Fibroblast of villous mesenchyme (primary cell): ENCODE measurements at places on chromosomes 2 and 18. TPM values are rescaled to one million over a fixed set of nuclear protein-coding genes. Genes with fewer than 3 reads are reported as not detected.
A peak's percentile ranks its signal among the peaks of the same experiment; 100 is the strongest.

Gene CYP27C1
- total RNA-seq: under 0.01 TPM in 2 replicates

DNA sequence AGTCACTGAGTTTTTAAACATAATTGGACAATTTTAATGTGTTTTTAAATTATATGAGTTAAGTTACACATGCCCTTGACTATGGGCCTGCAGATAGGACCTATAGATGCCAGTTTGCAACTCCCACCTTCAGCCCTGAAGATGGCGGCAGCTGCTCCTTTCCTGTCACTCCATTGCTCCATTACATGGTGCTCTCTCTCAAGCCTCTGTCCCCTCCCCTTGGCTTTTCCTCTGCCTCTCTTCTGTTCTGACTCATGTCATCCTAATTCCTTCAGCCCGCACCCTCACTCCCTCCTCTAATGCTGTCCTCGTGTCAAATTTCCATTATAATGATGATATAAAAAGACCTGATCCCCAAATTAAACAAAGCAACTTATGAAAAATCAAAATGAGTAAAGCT lies 133.7 kb upstream of the HNRNPA3 start:
- no peak for DNase-seq

DNA sequence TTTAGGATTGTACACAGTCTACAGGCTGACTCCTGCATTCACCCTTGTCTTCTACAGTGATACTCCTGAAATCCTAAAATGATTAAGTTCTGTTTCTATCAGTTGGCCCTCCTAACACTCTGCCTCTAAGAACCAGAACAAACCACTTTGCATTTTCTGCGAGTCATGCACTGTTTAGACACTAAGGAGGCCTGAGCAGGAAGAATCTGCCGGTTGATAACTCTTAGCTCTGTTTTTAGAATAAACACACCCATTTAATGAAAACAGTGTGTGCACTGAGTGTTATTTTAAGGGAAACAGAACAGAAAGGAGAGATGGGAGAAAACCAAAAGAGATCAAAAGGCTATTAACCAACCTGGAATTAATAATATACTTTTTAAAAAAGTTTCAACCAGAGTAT lies 22.9 kb upstream of the SSB start:
- DNase-seq: peak; percentile 30

DNA sequence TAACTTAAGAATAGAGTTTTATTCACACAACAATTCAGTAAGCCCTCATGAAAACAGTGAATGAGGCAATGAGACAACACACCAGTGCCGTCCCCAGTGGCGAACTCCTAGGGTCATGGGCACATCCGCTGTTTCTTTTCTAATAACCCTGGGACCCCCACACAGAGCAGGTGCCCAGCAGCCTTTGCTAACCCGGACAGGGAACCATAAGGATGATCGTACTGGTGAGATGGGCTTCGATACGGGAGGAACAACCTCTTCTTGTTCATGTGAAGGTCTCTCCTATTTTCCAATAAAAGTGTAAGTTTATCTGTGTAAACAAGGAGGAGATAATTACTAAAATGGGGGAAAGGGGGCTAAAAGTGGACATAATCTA lies 97.4 kb upstream of the MGAT4A start:
- DNase-seq: no peak

Gene SAP130
- 5.8 and 6.0 TPM in 2 replicates for total RNA-seq

DNA sequence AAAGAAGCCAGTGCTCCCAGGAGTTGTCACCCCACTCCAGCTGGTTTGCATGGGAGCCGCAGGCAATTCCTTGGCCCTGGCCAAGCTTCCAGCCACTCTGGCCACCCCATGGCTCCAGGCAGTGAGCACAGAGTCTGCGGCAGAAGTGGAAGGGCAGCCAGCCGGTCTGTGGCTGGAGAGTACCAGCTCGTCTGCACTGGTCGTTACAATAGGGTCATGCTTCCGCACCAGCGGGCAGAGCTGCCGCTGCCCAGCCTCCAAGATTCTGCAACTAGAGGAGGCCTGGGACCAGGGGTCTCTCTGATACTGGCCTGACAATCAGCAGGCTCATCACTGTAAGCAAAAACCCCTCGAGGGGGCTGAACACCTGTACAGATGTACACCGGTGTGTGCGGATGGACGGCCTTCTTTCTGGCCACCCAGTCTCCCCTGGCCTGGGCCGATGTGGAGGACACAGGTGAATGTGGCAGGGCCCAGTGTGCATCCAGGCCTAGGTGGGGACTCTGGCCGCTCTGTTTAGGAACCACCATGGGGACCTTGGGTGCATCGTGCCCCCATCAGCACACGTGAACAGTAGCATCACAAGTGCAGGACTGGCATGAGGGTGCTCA lies 51.9 kb upstream of the ODC1 start:
- no peak for DNase-seq

GRCh38 chr2:70646420-70646818 lies 92.8 kb upstream of the TGFA start:
- DNase-seq: no peak

DNA sequence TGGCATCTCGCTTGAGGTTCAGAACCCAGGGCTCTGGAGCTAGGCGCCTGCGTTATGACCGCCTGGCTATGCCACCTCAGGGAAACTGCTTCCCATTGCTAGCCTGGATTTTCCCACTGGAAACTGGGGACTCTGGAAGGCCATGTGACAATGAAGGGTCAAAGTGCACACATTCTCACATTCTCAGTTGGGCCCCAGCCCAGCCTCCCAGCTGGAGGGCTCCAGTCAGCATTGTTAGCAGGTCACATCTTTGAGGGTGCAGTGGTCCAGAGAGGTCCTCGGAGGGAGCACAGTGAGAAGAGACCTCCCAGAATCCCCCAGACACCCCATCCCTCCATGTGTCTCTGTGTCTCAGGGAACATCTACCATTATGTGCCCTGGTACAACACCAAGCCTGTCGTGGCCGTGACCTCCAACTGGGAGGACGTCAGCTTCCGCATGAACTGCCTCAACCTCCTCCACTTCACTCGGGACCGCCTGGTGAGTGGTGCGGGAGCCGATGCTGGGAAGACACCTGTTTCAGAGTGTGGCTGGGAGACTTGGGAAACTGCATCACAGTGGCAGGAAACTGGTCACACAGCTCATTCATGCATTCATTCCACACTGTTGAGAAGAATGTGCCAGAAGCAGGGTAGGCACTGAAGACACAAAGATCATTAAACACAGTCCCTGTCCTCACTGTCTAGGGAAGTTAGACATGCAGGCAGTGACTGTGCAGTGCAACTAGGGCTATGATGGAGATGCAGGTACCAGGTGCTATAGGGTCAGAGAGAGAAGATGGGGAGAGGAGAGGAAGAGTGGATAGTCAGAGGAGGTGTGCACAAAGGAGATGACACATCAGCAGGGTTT lies 41.6 kb downstream of the FER1L5 start:
- DNase-seq: no peak

GRCh38 chr2:70084973-70085710 lies 2.1 kb upstream of the PCBP1 start:
- DNase-seq: no peak

- peak; percentile 12 for DNase-seq
These were observed 123.8 kb downstream of the AKAIN1 start for GRCh38 chr18:5073026-5073944.

Gene LAMA1
- 14.5 and 20.7 TPM in 2 replicates for total RNA-seq

Gene ITGB1BP1
- 25.8 and 33.2 TPM in 2 replicates for total RNA-seq

DNA sequence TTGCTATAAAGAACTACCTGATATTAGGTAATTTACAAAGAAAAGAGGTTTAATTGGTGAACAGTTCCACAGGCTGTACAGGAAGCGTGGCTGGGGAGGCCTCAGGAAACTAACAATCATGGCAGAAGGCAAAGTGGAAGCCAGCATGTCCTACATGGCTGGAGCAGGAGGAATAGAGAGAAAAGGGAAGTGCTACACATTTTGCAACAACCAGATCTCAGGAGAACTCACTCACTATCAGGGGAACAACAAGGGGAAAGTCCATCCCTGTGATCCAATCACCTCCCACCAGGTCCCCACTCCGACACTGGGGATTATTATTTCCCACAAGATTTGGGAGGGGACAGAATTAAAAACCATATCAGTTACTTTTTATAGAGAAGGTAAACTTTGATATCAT lies 273.5 kb upstream of the MMADHC start:
- no peak for DNase-seq

Gene IMP4
- 60.5 and 68.0 TPM in 2 replicates for total RNA-seq

Gene DPP4
- 58.6 and 130 TPM in 2 replicates for total RNA-seq

Gene CYP27A1
- total RNA-seq: 4.7 and 16.1 TPM in 2 replicates

Gene GRHL1
- total RNA-seq: 0.64 and 1.7 TPM in 2 replicates

GRCh38 chr2:201733544-201733943 lies 35.1 kb upstream of the MPP4 start:
- DNase-seq: no peak

Gene EFR3B
- under 0.01 TPM in 2 replicates for total RNA-seq

Gene CROCC2
- total RNA-seq: not detected in 2 replicates

DNA sequence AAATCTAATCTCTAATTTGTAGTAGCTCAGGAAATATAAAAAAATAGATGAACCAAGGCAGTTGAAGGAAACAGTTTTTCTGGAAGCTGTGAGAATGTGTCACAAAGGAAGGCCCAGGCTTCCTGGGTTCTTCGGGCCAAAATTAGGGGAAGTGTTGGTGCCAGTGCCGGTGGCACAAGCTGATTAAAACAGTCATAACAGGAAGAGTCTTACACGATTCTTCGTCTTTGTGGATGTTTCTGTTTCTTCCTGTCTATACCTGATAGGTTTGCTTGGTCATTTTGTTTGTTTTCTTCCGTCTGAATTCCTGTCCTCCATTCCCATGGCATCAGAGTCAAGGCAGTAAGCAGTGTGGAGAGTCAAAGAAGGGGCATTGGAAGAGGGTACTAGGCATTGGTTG lies 235.4 kb upstream of the RASGRP3 start:
- DNase-seq: no peak

GRCh38 chr2:25743132-25743830 lies 69.9 kb upstream of the DTNB start:
- no peak for DNase-seq

DNA sequence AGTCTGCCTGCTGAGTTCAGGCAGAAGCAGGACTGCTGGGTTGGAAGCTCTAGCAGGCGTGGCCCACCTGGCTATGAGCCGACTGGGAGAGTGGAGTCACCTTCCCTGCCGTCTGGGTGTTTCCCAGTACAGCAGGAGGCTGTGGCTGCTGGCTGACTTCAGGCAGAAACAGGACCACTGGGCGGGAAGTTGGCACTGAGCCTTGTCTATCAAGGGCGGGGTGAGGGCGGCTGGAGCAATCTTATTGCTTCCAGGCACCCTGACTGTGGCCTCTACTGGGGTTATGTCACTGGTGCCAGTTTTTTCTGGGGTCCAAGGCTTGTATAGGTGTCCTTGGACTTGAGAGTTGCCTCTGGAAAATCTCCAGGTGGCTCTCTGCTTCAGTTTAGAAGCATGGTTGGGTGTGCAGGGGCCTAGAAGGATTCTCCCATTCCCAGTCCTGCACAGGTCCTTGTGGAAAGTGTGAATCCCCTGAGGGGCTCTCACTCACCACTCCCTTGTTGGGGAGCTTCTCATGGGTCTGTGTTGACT lies 30.5 kb downstream of the LTBP1 start:
- DNase-seq: peak; percentile 20

DNA sequence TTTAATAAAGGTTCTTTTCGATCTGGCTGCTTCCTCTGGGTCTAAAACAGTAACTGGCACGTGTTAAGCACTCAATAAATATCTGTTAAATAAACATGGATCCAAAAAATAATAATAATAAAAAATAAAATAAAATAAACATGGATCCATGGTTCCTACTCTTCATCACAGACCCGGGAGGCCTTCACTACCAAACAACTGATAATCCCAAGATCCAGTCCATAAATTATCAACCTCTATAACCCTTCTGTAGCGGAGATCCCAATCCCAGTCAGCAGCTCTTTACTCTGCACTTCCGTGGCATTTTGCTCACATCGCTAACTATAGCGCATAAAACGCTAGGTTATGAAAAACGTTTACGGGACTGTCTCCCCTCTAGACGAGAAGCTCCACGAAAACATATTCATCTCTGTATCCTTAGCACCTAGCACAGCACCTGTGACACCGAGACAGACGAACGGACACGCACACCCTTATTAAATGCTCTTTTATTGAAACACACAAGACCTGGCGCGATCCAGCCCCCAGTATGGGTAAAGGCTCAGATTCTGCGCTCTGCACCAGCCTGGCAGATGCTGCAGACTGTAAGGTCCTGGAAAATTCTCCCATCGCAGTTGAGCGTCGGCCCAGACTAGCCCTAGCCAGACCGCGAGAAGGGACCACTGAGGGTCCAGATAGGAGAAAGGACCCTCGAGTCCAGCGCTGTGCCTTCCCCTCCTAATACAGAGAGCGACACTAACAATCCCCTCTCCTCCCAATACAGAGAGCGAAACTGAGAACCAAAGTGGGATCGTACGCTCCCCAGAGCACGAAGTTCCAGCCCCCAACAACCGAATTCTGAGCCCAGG lies 770 bp downstream of the NBAS start:
- peak; percentile 54 for DNase-seq

GRCh38 chr2:205629091-205629776 lies 53.1 kb upstream of the NRP2 start:
- no peak for DNase-seq

- DNase-seq: no peak
These were observed 21.7 kb downstream of the IL1R2 start for GRCh38 chr2:102013206-102014040.

Gene MC4R
- total RNA-seq: not detected in 2 replicates

GRCh38 chr2:47899915-47900816 lies 6.1 kb downstream of the FBXO11 start:
- no peak for DNase-seq

Gene MAP3K19
- not detected in 2 replicates for total RNA-seq

Gene CHST9
- not detected in 2 replicates for total RNA-seq

- DNase-seq: no peak
These were observed 138.2 kb downstream of the TMEM131 start for GRCh38 chr2:97857553-97857952.

DNA sequence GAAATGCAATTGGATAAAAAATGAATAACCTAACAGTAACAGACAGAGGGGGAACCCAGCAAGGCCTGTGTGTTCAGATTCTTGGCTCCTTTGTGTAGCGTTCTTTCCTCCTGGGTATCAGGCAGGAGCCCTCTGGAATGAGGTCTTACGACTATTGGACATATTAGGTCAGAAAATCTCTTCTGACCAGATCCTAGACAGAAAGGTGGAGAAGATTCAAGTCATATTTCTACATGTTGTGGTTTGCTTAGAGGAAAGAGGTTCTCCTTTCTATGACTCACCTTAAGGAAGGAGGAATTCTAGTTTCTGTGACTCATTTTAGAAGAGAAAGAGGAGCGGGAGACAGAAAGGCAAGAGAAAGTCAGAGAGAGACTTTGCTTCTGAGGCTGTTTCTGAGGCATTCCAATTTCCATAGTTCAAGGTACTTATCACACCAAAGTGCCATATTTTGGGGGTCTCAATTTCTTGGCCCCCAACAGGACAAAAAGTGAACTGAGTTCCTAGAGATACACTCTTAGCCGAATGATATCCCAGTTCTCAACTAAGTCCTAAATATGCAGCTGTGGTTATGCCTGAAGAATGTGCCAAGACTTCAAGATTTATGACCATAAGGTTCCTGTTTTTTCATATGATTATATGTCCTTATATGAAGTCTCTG lies 618.6 kb downstream of the ZEB2 start:
- DNase-seq: peak; percentile 68

Gene LNPK
- total RNA-seq: 30.9 and 48.8 TPM in 2 replicates

Gene DHRS9
- under 0.01 TPM in 1 of 2 replicates, not detected in the other for total RNA-seq

DNA sequence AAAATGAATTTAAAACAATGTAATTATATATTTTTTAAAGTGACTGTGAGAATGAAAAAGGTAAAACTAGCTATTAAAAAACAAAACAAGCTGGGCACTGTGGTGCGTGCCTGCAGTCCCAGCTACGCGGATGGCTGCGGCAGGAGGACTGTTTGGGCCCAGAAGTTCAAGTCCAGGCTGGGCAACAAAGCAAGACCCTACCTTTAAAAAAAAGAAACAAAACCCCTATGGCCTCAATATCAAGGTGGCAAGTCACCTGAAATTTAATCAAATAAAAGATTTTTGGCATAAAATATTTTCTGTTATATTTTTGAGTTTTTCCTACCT lies 46.9 kb upstream of the STRN start:
- DNase-seq: no peak

Gene CTNNA2
- total RNA-seq: not detected in 2 replicates
